ENCODE measurements at places on chromosomes 6 and 20.

DNA sequence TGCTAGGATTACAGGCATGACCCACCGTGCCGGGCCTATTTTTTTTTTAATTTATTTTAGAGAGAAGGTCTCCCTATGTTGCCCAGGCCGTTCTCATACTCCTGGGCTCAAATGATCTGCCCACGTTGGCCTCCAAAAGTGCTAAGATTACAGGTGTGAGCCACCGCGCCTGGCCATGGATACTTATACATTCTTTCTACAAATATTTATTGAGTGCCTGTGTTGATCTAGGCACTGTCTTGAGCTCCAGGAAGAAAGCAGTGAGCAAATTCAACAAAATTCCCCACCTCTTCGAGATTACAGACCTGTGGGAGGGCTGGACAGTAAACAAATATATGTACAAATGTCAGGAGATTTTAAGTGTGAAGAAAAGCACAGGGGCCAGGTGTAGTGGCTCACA is 37.9 kb downstream of the MGME1 start:
- DNase-seq: no peak

DNA sequence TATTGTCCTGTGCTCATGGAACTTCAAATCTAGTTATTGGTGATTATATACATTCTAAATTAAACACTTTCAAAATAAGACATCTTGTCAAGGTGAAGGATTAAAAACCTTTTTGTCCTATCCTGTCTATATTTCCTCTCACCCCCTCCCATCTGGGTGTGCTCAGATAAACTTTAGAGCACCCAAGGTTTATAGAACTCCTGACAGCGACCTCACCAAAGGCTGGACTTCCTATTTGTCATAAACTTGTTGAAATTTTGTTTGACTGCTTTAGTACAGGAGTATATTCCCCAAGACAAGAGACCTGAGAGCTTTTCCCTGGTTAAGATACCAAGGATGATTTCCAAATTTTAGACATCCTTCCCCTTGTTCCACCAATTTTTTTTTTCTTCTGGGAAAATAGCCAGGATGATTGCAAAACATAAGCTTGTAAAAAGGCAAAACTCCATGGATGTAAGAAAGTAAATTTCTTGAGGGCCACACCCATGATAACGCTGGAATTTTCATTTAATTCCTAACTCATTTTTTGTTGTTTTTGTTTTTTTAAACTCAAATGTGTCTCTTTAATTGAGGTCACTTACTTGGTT is 33.0 kb downstream of the CARMIL1 start:
- peak; percentile 17 for DNase-seq

DNA sequence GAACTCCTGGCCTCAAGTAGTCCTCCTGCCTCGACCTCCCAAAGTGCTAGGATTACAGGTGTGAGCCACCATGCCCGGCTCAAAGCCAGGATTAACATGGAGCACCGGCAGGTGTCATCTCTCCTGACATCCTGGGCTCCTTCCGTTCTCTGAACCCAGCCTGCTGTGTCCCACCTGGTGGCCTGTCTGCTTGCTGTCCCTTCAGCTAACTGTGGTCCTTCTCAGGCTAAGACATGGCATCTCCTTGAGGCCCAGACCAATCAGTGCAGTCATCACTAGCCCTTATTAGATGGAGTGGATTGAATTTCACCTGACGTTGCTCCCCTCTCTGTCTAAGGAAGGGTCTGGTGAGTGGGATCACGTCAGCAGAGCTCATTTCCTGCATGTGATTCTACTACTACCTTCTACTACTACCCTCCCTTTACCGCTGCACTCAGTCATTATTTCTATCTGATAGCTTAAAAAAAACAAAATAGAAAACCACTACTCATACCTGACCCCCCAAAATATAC is 28.0 kb upstream of the SYNJ2 start:
- no peak for DNase-seq

GRCh38 chr6:135022050-135022697 is 32.4 kb downstream of the HBS1L start:
- no peak for DNase-seq

DNA sequence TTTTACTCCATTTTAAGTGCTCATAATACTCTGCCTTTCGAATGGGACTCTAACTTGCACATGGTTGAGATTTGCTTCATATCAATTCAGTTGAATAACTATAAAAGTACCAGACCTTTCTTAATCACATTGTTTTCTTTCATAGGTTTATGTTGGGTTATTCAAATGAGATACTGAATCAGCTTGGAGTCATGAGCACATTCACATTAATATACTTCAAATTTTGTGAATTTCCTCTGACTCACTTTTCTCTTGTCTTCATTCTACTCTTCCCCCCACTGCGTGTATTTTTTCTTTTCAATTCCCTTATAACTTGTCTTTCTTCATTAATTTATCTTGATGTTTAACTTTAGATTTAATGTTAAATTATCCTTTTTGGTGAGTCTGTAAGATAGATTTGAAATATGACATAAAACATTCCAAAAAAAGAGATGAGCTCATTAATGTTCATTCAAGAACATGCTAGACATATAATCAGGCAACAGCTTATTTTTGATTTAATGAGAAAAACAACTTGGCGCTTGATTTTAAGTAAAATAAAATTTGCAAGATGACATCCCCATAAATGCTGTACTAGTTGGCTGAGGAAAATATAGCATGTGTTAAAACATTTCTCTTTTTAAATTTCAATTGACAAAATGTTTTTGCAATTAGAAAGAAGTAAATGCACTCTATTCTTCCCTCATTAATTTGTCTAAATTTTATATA is 736.0 kb downstream of the CD109 start:
- peak; percentile 3 for DNase-seq
